ENCODE measurements at places on chromosomes 7 and 10. TPM values are rescaled to one million over a fixed set of nuclear protein-coding genes. Genes with fewer than 3 reads are reported as not detected.

LRRD1 gene
- total RNA-seq, result not detected

COL13A1 gene
- 0.47 TPM for total RNA-seq

ZNF32 gene
- total RNA-seq, result 11.9 TPM

TSPAN14 gene
- total RNA-seq, result 36.8 TPM

DOCK4 gene
- total RNA-seq, result 16.9 TPM

GALNT17 gene
- total RNA-seq, result 0.37 TPM

All from liver (tissue), 10 donors.